ENCODE measurements at places on chromosomes 11 and 22.

DNA sequence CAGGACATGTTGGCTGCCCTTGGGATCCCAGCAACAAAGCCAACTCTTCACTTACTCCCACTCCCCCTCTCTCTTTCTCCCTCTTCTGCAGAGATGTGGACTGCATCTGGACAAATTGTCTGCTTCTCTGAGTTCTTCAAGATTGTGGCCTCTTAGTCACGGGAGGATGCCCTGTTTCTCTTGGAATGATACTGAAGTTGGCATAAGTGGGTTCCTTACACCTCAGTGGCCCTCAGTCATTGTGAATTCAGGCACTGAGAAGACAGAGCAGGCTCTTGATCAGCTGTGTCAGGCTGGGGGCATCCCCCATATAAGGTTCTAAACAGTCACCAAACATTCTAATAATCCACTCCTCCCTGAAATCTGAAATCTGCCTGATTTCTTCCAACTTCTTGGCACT lies 6.1 kb upstream of the E2F8 start:
- DNase-seq, result no peak

DNA sequence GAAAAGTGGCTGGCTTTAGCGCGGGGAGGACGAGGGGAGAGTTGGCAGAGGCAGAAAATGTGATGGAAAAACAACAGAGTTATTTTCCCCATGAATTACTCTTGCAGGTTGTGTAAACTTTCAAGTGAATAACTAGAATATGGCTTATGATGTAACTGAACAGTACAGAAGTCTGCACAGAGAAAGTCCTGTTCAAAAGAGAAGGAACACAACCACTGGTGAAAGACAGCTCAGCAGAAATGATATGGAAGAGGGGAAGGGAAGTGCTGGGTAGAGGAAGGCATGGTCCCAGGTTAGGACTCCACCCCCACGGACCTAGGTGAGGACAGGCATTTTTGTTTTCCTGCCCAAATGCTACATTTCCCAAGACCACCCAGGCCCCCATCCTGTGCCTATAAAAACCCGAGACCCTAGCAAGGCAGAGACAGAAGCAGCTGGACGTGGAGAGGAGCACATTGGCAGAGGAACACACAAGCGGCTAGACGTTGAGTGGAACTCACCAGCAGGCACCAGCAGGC lies 77.7 kb downstream of the MAML2 start:
- DNase-seq, result no peak

DNA sequence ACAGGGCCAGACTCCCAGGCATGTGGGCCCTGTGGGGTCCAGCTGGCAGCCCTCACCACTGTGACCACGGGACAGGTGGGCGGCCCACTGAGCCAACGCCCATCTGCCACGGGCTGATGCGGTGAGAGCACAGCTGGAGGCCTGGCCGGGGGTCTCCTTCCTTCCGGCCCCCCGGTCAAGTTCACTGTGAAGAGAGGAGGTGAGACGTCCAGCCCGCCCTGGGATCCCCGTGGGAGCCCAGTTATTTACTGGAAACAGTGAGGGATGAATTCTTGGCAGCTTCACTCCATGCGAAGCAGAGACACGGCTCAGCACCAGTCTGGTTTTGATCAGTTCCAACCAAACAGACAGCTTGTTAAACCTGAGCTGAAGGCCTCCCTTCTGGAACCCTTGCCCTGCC lies 38.7 kb downstream of the WNT11 start:
- DNase-seq, result no peak

- DNase-seq, result no peak
These were observed 111.0 kb upstream of the APOA1 start for GRCh38 chr11:116948391-116948790.

DNA sequence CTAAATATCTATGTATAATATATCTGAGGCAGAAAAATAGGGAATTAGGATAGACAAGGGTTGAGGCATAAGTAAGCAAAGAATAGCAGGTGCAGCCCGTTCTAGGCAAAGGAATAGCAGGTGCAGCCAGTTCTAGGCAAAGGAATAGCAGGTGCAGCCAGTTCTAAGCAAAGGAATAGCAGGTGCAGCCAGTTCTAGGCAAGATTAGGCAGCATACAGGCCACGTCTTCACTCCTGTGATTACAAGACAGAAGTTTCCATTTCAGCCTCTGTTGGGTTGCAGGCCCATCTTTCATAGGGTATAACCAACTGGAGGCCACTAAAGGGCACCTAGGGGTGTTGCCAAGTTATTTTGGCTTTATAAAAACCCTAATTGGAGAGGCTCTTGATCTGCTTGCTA lies 28.8 kb upstream of the CHORDC1 start:
- no peak for DNase-seq

DNA sequence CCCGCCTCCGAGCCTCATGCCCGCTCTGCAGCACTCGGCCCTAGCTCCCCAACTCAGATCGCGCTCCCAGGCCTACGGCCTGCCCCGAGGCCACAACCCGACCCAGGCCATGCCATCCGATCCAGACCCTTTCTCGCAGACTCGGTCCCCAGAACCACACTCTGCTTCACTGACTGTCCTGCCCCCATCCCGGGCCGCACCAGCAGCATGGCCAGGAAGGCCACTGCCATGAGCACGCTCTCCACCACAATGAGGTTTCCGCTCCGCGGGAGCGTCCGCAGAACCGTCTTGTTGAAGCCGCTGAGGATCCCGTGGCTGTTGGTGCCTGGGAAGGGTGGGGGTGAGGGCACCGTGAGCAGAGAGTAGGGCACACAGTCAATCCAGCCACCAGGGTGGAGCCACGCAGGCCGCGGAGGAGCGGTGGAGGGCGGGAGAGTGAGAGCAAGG lies 6.4 kb downstream of the UNC93B1 start:
- DNase-seq, result no peak

- DNase-seq, result no peak
These were observed 6.7 kb upstream of the RTN4RL2 start for GRCh38 chr11:57453543-57454177.

GRCh38 chr22:44728761-44729324 lies 23.5 kb upstream of the ARHGAP8 start:
- no peak for DNase-seq

DNA sequence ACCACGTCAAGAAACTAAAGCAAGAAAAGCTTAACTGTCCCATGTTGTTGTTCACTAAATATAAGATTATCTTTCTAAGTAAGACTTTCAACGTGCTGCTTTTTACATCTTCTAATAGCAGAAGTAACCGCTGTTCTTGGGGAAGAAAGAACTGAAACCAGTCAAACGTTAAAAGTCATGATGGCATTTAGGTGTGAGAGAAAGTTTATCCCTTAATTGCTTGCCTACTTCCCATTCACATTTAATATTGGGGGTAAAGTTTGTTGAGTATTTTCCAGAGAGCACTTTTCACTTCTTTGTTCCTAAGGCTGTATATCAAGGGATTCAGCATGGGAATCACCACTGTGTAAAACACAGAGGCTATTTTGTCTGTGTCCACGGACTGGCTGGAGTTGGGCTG lies 970 bp downstream of the OR5B21 start:
- DNase-seq, result no peak

DNA sequence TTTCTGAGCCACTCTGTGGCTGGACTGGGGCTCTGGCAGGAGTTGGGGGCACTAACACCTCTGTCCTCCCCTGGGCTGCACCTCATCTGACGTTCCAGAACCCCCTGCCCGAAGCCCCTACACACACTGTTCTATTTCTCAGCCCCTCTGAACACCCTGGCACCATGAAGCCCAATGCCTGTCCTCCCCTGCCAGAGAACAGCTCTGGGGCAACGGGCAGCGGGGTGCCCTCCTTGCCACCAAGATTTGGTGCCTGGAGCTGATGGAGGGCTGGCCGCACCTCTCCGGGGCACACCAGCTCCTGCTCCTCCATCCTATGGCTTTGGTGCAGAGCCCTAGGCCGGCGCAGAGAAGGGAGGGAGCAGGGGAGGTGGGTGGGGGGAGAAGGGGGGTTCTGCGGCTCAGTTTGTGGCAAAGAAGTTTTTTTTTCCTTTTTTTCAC lies 16.3 kb downstream of the DUSP8 start:
- DNase-seq, result peak; percentile 36

DNA sequence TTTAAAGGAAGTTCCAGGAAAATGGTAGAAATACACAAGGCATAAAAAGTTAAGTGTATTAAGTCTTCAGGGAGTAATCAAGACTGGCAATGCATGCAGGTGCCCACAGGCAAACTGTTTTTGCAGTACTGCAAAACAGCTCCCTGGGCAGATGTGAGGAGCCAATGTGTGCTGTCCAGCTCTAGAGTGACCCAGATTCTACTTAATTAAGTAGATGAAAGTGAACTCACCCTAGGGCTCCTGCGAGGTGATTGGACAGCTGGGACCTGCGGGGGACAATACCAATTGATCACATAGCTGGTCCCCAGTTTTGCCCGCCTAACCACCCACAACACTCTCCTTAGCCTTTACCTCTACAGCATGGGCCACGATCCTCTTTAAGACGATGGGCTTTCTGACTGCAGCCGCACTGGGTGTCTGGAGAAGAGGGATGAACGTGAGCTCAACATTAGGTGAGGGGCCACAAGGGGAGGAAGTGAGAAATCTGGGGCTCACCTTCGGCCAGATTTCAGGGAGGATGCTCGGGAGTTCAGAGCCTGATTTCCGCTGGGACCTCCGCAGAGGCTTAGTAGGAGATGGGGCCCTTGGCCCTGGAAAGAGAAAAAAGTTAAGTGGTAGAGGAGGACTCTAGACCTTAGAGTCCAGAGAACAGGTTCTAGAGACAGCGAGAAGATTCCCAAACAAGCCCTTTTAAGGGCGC lies 556 bp downstream of the CDCA5 start:
- DNase-seq, result no peak

- DNase-seq, result no peak
These were observed 95.9 kb downstream of the BLID start for GRCh38 chr11:122019908-122020694.

- no peak for DNase-seq
These were observed 43.1 kb upstream of the PPARA start for GRCh38 chr22:46107089-46107664.

DNA sequence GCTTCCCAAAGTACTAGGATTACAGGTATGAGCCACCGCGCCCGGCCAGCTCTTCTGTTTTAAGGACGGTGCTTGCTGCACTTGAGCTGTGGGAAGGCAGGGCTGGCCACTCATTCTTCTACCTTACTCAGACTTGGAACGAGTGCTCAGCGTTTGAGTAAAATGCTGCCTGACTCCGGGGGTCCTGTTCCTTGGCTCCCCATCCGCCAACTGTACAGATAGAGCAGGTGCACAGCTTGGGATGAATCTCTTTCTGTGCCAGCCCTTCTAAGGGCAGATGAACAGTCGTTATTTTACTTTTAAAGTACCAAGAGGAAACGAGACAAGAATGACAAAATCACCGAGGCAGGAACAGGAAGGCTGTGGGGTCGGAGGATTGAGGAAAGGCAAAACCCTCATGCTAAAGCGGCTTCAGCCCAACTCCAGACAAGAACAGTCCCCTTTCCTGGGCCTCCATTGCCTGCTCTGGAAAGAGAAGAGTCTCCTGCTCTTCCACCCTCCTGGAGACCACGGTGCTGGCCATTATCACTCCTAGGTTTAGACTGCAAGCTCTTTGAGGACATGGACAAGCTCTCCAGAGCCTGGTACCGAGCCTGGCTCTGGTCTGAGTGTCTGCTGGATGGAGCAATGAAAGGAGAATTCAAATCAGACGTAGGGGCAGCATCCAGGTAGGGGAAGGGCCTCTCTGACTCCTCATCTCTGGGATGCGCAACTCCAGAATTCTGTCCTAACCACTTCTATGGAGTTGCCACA lies 1.1 kb upstream of the SUN2 start:
- DNase-seq, result no peak

- DNase-seq, result no peak
These were observed 108.2 kb upstream of the CD44 start for GRCh38 chr11:35030716-35031213.

- DNase-seq, result no peak
These were observed 13.5 kb downstream of the ACO2 start for GRCh38 chr22:41482319-41482935.

DNA sequence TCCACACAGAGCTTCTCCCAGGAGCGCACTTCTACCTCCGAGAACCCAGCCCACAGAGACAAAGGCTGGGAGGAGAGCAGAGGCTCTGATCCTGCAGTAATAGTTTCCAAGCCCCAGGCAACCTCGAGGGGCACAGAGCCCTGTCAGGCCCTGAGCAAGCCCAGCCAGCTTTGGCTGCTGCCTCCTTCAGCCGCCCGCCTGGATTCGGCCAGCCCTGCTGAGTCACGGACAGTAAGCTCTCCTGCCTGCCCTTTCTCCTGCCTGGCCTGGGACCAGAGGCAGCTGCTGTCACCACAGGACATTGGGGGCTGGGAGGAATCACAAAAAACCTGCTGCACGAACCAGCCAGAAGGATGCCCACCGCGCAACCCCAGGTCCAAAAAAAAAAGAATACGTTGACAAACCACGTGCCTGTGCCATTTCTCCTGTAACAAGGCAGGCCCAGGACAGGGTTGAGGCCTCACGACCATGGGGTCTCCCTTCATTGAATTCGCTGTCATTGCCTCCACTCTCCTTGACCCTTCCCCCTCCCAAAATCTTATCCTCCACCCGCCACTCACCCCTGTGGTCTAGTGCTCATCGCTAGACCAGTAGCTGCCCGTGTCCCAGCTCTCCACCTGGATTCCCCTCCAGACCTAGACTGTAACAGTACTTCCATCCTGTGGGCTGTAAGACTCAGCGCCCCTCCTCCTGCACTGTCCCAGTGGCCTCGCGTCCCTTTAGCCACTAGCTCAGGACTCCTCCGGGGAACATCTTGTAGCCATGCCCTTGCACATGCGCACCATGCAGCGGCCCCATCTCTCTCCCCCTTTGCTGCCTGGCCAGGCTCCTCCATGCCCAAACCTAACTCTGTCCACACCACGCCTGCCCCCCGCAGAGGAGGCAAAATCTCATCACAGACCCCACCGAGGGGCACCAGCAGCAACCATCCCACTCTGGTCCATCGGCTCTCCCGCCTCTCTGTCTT lies 7.4 kb upstream of the SLC22A12 start:
- DNase-seq, result no peak

- DNase-seq, result no peak
These were observed 155.7 kb downstream of the ATG16L2 start for GRCh38 chr11:72969894-72970335.

DNA sequence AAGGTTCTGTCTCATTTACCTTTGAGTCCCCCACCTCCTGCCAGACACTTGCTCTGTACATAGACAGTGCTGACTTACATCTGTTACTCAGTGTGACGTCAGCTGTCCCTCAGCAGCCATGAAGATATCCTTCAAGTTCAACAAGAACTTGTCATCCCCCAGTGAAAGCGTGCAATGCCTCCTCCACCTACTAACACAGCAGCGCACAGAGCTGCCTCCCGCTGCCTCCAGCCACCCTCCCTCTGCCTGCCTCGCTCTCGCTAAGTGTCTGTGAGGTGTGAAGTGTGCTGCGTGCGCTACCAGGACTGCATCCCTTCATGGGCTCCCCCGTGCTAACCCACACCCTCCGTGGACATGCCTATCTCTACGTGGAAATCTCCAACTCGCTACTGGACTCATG lies 621.4 kb downstream of the BRD1 start:
- no peak for DNase-seq

GRCh38 chr11:120334894-120335462 lies 1.2 kb upstream of the ARHGEF12 start:
- DNase-seq, result peak; percentile 71

- no peak for DNase-seq
These were observed 45.8 kb downstream of the LMO1 start for GRCh38 chr11:8217926-8218325.

GRCh38 chr22:38313384-38313955 lies 3.8 kb downstream of the CSNK1E start:
- no peak for DNase-seq

GRCh38 chr22:35830305-35830704 lies 112.6 kb downstream of the APOL5 start:
- DNase-seq, result no peak

Measured in NT2/D1 (cell line).